ENCODE measurements at places on chromosomes 4 and X.

DNA sequence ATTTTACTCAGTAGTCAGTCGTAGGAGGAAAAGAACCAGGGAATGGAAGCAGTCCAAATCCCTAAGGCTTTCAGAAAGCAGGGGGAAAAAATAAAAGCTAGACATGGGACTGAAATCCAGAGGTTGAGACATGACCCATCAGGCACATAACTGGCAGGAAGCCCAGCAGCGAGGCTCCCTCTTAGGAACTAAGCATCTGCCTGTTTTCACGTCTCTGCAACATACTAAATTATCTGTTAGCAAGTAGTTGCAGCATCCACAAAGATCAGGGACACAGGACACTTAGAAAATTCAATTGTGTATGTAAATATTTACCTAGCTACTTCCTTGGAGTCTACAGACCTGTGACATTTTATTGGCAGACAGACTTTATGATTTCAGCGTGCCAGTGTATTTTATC is 118.0 kb upstream of the EDNRA start:
- no peak for DNase-seq

GRCh38 chrX:45368705-45369104 is 168.0 kb upstream of the DIPK2B start:
- no peak for DNase-seq

GRCh38 chrX:153828308-153828707 is 2.0 kb downstream of the PDZD4 start:
- DNase-seq, result no peak

DNA sequence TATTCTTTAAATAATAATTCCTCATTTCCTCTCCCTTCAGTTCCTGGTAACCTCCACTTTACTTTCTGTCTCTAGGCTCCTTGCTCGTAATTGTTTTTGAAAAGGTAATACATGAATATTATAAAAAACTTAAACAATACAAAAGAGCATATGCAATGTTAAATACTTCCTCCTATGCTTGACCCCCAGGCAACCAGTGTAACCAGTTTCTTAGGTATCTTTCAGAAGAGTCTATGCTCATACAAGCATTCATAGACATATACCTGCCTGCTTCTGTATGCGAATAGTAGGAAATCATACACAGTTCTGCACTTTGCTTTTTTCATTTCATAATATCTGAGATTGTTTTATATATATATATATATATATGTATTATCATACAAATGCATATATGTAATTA is 2.6 kb upstream of the MID2 start:
- DNase-seq, result no peak

GRCh38 chr4:119536572-119537528 is 91.8 kb downstream of the PDE5A start:
- DNase-seq, result no peak

GRCh38 chrX:122777766-122778165 is 406.3 kb upstream of the GRIA3 start:
- no peak for DNase-seq

DNA sequence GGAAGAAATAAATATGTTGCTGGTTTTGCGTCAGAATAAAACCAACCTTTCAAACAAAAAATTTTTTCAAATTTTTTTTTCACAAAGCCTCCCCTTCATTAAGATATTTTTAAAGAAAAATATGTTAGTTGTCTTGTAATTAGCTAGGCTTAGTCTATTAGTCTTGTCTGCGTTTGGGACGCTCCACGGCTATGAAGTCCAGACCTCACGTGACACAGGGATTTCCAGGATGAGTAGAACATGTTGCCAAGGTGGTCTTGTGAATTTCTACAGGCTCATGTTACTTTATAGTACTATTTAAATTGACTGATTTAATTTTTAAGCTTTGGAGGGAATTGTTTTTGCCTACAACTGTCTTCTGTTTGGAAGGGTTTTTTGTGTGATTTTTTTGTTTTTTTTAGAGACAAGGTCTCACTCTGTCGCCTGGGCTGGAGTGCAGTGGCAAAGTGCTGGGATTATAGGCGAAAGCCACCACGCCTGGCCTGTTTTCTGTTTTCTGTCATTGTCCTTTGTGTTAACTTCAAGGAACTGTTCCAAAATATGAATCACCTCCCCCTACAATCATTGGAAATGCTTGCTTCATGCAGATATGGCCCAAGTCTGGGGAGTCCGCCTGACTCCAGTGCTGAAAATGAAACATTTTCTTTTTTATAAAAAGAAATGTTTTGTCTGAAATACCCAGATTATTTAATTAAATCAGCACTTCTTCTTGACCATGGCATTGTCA is 26.2 kb downstream of the TMEM144 start:
- DNase-seq, result no peak

- no peak for DNase-seq
These were observed 38.7 kb upstream of the NDST4 start for GRCh38 chr4:115152081-115152480.

DNA sequence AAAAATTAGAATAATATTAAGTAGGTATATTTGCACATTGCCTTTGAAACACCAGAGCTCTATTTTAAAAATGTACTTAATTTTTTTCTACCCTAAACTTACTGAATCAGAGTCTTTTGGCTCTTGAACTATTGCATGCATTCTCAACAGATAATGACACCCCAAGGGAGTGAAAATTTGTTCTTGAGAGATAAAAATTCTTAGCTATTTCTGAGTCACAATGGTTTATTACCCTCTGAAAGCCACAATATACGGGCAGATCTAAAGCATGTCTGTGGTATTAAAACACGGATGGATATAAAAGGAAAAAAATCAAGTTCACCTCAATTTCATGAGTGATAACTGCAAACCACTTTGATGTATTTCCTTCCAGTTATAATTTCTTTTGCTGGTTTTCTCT is 636.3 kb upstream of the FTHL17 start:
- no peak for DNase-seq

DNA sequence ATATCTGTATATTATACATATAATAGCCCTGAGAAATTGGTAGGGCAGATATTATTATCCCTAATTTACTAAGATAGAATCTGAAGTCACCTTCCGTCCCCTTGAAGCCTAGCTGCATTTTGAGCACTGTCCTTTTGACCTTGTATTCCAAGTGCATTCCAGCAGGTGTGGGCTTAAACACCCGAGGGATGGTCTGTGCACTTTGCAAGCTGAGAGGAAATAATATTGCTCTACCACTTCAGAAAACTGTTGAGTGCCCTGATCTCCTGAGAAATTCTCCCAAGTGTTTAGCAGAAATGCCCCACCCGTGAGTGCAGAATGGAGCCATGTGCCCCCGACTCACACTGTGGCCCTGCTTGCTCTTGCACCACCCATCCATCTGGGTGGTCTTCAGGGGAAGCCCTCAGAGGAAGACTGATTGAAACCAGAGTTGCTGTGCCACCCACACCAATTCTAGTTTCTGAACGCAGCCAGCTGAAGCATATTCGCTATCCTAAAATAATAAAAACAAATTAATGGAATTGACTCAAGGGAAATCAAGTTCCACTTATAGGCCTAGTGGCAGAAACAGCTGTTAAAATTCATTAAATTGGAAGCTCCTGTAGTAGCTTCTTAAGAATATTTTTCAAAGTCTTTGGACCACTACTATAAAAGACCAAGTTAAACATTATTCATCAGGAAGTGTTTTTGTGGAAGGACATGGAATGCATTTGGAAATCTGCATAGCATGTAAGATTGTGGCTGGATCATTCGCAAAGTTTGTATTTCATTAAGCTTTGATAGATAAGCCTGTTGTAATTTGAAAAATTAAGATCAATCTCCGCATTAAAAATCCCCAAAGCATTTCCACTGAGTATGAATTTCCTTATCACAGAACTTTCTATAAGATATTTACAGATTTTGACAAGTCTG is 41.3 kb upstream of the PRKG2 start:
- no peak for DNase-seq

- DNase-seq, result no peak
These were observed 111.0 kb downstream of the CPE start for GRCh38 chr4:165489786-165490185.

DNA sequence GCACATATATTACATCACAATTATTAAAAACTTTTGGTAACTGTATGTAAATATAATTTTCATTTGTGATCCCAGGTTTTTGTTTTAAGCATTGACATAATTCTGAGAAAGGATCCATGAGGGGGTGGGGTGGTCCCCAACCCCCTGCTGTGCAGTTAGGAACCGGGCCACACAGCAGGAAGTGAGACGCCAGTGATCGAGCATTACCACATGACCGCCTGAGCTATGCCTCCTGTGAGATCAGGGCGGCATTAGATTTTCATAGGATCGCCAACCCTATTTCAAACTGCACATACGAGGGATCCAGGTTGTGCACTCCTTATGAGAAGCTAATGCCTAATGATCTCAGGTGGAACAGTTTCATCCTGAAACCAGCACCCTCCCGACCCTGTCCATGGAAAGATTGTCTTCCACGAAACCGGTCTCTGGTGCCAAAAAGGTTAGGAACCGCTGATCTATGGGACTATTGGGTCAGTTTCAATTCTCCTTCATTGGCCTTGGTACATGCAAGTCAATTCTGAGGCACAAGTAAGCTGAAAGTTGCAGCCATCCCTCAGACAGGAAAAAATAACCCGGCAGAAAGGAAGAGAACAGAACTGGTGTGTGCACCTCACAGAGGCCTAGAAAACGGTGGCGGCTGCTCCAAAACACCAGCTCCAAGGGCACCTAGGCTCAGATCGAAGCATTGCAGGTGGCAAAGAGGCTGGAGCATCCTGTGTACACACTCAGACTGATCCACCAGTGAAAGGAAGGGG is 7.0 kb upstream of the TMSB4X start:
- DNase-seq, result no peak

GRCh38 chr4:22947851-22948250 is 255.1 kb downstream of the GBA3 start:
- DNase-seq, result no peak

DNA sequence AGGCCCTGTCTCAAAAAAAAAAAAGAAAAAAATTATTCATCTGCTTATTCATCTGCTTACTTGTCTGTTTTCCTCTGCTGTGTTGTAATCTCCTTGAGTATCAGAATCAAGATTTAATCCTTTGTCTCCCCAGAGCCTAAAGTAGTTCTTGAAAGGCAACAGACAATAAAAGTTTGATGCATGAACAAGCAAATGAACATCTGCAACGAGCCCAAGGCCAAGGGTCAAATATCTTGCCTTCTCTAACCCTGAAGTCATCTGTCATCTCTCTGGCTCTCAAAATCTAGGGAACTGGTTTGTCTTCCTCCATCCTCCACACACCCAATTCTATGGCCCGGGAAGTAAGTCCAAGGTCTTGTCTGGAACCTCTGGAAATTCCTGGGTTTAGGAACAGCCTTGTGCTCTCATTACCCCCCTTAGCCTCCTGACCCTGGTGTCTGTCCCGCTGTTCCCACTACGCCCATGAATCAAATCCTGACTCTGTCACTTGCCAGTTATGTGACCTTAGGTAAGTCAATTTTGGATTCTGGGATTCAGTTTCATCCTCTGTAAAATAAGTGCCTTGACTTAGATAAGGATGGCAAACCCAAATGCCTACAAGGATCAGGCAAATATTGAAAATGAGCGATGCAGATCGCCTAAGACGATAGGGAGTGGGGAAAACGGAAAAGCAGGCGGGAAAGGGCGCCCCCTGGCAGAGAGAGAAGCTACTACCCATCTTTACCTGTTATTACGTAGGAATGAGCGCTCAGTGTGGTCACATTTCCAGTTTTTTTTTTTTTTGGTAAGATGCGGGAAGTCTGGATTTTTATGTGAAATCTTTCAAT is 102.7 kb upstream of the DHX15 start:
- DNase-seq, result no peak

GRCh38 chr4:184421533-184422155 is 52.7 kb downstream of the IRF2 start:
- no peak for DNase-seq

DNA sequence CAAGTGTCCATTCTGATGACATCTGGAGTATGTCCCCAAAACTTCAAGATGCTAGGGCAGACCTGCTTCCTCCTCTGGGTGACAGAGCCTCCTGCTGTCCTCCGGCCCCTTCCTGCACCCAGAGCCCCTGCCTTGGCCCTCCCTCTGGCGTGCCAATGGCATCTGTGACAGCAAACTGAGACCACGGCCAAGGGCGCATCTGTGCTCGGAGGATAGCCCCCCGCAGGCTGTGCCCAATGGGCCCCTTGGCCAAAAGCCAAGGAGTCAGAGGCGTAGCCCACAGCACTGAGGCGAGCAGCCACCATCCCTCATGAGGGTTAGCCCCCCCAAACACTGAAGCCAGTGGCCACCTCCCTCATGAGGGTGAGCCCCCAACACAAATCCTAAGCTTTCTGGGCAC is 7.9 kb downstream of the LRPAP1 start:
- no peak for DNase-seq

GRCh38 chr4:89486042-89486441 is 178.4 kb upstream of the GPRIN3 start:
- no peak for DNase-seq

GRCh38 chrX:111123125-111123524 is 27.1 kb downstream of the PAK3 start:
- DNase-seq, result no peak

GRCh38 chr4:106036848-106037247 is 141.6 kb downstream of the NPNT start:
- DNase-seq, result no peak

- DNase-seq, result no peak
These were observed 240.9 kb downstream of the BANK1 start for GRCh38 chr4:102031406-102031805.

All from NCI-H1436 treated with DMSO at 0.1 percent for 48 hours (cell line).